CD4-positive, alpha-beta T cell treated with Interleukin-6 for 4 hours (primary cell): ENCODE measurements at places on chromosomes 11 and 22.

- DNase-seq = no peak
Measured at GRCh38 chr22:21754523-21754922, 18.9 kb upstream of the YPEL1 start.

DNA sequence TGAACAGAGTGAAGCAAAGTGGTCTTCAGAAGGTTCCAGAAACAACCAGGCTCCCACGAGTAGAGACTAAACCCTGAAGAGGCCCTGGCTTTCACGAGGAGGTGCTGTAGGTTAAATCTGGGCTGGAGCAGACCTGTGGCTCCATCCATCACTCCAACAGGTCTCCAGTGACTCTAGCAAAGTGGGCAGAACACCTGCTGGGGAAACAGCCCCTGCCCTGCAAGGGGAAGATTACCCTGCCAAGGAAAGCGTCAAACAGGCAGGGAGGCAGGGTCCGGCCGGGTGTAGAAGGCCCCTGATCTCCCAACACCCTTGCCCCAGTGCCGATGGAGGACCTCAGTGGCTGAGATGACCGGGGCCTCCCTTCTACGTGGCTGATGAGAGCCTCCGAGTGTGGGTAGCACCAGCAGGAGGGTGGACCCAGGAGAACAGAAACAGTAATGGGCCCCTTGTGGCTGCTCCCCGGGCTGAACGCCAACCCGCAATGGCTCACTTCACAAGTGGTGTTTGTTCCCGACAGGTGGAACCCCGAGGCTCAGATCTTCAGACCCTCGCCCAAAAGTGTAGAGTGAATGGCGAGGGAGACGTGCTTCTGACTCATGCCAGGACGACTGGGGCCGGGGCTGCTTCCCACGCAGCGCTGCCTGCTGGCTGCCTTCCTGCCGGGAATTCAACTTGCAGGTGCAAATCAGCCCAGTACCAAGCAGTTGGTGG is 112.0 kb downstream of the SHANK2 start:
- no peak for DNase-seq

DNA sequence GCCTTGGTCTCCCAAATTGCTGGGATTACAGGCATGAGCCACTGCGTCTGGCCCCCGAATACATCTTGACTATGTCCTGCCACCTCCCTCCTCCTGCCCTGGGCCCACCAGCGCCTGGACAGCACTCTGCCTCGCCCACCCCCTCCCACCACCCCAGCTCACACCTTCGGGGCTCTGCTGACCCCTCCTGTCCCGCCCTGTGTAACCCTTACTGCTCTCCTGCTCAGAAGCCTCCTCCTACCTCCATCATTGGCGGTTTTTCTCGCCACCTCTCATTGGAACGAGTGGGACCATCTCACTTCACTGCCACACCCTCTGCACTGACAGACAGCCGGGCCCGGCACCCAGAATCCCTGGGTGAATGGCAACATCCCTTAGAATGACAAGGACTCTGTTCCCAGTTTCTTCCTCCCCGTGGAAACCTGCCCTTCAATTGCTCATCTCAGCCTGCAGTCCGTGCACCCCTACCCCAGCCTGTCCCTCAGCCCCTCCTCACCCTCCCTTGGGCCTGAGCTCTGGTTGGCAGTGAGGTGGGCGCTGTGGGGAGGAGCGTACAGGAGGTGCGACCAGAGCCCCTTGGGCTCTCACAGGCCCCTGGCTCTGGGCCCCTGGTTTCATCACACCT is 32.2 kb downstream of the LRRC74B start:
- no peak for DNase-seq

- DNase-seq = no peak
Measured at GRCh38 chr11:67694875-67695555, 20.6 kb upstream of the ALDH3B2 start.

GRCh38 chr11:125170001-125170509 is 5.5 kb downstream of the PKNOX2 start:
- no peak for DNase-seq

GRCh38 chr11:66541892-66542291 is 4.0 kb downstream of the ZDHHC24 start:
- no peak for DNase-seq

DNA sequence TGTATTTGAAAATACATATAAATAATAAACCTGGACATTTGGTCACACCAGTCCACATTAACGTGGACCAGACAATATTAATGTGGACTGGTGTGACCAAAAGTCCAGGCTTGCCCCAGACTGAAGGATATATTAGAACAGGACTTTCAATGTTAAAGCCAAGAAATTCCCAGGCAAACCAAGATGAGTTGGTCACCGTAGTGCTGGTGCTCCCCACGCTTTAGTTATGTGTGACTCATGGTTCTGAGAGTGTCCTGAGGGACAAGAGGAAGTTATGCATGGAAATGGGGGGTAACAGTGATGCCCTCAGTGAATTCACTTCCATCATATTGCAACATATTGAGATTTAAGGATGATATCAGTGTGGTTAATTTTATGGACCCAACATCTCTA is 31.4 kb downstream of the POU2AF1 start:
- DNase-seq = no peak

GRCh38 chr11:110147962-110148709 is 54.9 kb downstream of the ZC3H12C start:
- no peak for DNase-seq

- DNase-seq = no peak
Measured at GRCh38 chr11:91365986-91366585, 858.5 kb upstream of the FAT3 start.

- no peak for DNase-seq
Measured at GRCh38 chr11:28476049-28476448, 367.9 kb downstream of the METTL15 start.

- no peak for DNase-seq
Measured at GRCh38 chr11:2368178-2368850, 8.8 kb upstream of the CD81 start.

- no peak for DNase-seq
Measured at GRCh38 chr11:96238563-96239135, 104.3 kb downstream of the MAML2 start.

GRCh38 chr22:47205081-47205491 is 442.6 kb downstream of the TBC1D22A start:
- no peak for DNase-seq

DNA sequence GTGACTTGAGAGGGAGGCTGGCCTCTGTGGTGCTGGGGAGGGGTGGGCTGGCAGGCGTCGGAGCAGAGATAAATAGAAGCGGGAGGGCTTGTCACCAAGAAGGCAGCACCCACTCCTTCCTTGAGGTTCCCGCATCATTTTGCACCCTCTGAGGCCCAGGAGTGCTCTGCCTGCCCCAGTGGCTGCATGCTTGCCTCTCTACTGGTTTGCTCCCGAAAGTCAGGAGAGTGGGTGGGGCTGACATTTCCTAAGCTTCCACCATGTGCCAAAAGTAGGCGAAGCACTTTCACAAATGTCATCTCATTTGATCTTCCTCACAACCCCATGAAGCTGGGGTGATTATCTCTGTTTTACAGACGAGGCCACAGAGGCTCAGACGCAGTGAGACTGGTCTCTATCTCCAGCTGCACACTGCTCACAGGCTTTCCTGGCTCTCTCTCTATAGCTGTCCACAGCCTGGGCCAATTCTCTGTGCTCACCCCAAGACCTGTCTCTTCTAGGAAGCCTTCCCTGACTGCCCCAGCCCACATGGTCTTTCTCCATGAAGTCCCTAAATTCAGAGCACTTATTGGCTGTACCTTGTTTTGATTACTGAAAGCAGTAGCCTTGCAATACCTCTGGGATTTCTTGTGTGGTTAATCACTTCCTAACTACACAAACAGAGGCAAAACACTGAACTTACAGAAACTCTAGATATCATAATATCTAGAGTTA is 2.6 kb upstream of the UCP3 start:
- DNase-seq = peak; percentile 30

- no peak for DNase-seq
Measured at GRCh38 chr11:9136741-9137140, 45.3 kb upstream of the SCUBE2 start.

DNA sequence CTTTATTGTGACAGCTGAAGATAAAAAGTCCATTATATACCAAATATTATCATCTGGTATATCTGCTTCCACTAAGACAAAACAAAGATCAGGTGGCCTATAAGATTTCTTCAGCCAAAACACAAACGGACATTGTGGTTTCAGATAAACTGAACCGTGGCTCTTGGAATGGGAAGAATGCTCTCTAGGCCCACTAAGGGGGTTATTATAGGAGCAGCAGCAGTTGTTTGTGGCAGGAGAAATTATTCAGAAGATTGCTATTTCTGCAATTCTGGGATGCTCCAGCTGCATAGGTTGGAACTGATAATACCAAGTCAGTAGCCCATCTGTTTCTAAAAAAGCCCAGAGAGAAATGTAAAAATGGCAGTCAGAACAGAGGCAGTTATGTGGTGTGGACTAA is 145.3 kb downstream of the NCAM1 start:
- no peak for DNase-seq

GRCh38 chr22:40200795-40201530 is 23.2 kb downstream of the TNRC6B start:
- no peak for DNase-seq

- no peak for DNase-seq
Measured at GRCh38 chr11:57885298-57886050, 123.9 kb downstream of the CTNND1 start.

DNA sequence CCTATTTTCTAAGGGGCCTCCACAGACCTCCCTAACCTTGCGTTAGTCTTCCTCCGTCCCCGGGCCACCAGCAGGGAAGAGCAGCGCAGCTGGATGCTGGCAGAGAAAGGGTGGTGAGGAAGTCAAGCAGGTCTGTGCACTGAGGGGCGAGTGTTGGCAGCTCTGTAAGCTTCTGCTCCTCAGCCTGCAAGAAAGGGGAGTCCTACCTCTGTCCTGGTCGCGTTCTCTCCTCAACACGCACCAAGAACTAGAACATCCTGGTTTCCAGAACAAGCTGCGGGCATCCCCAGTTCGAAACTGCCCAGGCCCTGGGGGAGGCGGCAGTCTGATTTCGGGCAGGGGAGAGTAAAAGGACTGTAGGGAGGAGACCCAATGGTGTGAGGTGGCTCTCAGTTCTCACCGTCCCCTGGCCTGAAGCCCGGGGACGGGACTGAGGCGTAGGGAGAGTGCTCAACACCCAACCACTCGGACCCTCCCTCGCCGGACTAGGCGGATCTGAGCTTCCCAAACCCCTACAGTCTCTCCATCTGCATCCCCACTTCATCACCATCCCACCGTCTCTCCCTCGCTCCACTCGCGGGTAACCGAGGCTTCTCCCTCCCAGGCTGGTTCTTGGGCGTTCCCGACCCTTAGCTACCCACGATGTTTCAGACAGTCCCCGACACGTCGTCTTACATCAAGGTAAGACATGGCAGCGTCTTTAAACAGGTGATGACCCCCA is 7.7 kb upstream of the FLI1 start:
- peak; percentile 36 for DNase-seq

- DNase-seq = no peak
Measured at GRCh38 chr11:88169471-88169870, 5.8 kb downstream of the RAB38 start.

DNA sequence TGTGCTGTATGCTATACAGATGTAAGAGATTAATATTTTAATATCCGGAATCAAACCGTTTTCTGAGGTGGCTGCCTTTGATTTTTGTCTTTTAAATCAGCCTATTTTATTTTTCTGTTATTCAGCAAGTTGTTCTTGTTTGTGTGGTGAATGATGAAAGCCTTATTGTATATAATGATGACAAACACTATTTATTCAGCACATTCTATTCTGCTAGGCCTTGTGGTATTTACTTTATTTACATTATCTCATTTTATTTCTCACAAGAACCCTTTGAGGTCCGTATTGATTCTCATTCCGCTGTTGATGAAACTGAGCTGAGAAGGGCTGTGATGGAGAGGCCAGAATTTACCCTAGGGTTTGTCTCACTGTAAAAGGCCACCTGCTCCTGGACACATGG is 40.5 kb downstream of the KREMEN1 start:
- DNase-seq = no peak

GRCh38 chr11:79101656-79102055 is 339.2 kb downstream of the TENM4 start:
- no peak for DNase-seq

- DNase-seq = no peak
Measured at GRCh38 chr22:25130462-25130861, 69.2 kb upstream of the CRYBB3 start.

DNA sequence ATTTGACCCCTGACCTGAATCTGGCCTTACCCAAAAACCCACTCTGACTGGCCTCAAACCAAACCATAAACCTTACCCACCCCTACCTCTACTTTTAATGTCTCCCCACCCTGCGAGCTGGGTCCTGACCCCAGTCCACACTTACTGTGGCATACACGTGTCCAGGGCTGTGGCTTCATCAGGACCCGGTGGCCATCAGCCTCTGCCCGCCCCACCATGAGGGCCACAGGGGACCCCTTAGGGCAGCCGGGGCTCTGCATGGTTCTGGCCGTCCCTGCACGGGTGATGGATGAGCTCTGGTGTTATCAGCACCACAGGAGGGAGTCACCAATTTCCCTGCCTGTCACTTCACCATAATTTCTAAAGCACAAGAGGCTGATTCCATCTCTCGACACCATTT is 87.5 kb upstream of the LMO1 start:
- no peak for DNase-seq

DNA sequence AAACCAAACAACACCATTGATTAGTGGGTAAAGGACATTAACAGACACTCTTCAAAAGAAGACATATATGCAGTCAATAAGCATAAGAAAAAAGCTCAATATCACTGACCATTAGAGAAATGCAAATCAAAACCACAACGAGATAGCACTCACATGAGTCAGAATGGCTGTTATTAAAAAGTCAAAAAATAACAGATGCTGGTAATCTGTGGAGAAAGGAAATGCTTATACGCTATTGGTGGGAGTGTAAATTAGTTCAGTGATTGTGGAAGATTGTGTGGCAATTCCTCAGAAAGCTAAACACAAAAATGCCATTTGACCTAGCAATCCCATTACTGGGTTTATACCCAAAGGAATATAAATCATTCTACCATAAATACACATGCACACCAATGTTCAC is 182.6 kb downstream of the TRPC6 start:
- DNase-seq = no peak

GRCh38 chr22:29266564-29267461 is 968 bp downstream of the RHBDD3 start:
- DNase-seq = no peak

DNA sequence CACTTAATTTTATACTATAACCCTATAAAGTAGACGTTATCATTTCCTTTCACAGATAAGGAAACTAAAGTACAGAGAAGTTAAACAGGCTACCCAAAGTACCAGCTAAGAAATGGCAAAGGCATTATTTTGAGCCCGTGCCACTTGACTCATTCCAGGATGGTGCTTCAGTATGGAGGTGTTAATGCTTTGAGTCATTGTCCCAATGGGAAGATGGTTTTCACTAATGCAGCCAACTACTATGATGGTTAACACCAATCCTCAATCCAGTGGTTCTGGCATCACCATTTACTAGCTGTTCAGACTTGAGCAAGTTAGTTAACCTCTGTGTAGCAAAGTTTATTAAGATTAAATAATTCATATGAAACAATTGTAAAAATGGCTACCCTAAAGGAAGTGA is 123.1 kb upstream of the SLC5A12 start:
- no peak for DNase-seq

GRCh38 chr22:42430528-42431125 is 1.6 kb downstream of the NFAM1 start:
- DNase-seq = no peak

DNA sequence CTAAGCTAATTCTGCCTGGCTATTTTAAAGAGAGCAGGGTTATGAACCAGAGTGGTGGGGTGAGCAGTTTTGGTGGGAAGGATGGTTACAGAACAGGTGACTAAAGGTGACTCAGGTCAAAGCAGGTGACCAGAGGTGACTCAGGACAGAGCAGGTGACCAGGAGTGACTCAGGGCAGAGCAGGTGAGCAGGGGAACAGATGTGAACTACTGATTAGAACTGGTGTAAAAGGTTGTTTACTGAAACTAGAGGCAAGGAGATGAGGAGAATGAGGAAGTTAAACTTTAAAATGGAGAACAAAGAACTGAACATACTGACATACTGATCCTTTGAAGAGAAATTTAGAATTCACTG is 15.4 kb upstream of the HYLS1 start:
- no peak for DNase-seq
